Stimulated activated CD4-positive, alpha-beta T cell treated with anti-CD3 and anti-CD28 coated beads, TNF-alpha, amount 100 ng/mL, for 1 hour (primary cell): ENCODE measurements at places on chromosomes 1 and 21.
A peak's percentile ranks its signal among the peaks of the same experiment; 100 is the strongest.

- no peak for DNase-seq
Measured at GRCh38 chr1:14037101-14037847, 337.3 kb downstream of the PRDM2 start.

DNA sequence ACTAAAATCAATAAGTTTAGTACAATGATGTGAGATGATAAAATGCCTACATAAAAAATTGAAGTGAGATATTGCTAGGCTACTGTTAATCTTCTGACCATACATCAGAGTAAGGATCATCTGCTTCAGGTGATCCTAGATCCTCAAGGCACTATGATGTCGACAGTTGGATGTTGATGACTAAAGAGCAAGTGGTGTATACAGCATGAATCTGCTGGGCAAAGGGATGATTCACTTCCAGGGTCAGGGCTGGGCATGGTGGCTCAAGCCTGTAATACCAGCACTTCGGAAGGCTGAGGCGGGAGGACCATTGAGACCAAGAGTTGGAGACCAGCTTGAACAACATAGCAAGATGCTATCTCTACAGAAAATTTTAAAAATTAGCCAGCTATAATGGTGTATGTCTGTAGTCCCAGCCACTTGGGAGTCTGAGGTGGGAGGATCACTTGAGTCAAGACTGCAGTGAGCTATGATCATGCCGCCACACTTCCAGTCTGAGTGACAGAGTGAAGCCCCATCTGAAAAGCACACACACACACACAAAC lies 24.6 kb downstream of the NUF2 start:
- no peak for DNase-seq

DNA sequence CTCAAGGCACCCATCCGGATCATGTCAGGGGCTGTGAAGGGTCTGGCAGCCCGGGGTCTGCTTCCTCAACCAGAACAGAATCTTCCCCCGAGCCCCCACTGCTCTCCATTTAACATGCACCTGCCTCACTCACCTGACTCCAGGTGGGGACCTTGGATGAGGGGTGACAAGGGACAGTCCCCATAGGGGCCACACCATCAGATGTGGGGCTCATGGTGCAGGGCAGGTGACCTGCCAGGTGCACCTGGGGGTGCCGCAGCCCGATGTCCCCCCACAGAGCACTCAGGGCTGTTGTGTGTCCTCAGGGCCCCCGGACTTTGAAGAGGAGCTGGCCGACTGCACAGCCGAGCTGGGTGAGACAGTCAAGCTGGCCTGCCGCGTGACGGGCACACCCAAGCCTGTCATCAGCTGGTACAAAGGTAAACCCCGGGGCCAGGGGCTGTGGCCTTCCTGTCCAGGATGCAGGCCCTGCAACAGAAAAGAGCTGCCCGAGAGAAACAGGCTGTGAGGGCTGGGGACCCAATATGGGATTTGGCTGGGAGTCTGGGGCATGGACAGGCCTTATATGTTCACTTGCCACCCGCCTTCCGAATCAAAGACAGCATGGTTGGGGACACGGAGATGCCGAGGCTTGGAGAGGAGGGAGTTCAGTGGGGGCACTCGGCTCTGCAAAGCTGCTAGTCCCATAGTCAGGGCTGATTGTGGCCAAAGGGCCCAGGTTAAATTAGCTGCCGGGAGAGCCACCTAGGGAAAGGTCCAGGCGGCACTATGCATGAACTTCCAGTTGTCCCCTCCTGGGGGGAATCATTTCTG lies 64.6 kb downstream of the TRIM11 start:
- no peak for DNase-seq

DNA sequence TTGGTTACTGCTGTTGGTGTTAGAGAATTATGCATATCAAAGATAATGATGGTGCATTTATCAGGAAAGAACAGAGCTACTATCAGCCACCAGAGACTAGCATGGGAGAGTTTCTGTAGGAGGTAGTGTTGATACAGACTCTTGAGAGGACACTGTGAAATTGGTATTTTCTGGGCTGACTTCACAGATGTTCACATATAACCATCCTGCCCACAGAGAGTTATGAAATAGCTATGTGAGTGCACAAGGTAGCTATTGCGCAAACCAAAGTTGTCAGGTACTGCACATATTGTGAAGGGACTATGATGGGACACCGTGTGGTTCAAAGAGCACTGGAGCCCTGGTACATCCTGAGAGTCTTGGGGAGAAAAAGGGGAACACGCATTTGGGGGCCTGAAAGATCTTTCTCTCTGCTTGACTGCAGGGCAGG lies 1.4 kb upstream of the TLCD4 start:
- DNase-seq, result no peak

DNA sequence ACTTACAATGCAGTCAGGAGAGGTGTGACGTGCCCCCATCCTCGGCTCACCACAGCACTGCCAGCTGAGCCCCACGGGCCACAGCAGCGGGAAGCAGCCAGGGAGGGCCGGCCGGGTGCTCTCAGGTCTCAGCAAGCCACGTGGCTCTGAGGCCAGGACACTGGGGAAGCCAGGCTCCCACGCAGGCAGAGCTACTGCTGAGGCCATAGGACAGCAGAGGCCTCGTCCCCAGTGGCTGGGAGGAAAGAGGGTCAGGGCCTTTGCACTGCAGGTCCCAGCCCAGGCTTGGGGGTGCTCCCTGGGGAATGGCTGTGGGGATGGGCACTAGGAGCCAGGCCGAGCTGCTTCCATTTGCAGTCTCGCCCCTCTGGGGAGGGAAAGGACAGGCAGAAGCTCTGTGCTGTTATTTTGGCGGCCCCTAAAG lies 5.8 kb downstream of the LRRC47 start:
- no peak for DNase-seq

DNA sequence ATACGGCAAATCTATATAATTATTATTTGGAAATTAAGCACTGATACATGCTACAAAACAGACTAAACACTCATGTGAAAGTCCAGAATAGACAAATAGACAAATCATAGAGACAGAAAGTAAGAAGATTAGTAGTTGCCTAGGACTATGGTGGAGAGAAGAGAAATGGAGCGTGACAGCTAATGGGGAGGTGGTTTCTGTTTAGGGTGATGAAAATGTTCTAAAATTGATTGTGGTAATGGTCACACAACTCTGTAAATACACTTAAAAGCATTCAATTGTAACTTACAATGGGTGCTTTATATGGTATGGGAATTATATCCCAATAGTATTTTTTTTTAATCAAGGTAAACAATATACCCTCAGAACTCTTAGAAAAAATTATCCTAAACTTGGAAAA lies 20.4 kb upstream of the ITLN2 start:
- DNase-seq, result no peak

DNA sequence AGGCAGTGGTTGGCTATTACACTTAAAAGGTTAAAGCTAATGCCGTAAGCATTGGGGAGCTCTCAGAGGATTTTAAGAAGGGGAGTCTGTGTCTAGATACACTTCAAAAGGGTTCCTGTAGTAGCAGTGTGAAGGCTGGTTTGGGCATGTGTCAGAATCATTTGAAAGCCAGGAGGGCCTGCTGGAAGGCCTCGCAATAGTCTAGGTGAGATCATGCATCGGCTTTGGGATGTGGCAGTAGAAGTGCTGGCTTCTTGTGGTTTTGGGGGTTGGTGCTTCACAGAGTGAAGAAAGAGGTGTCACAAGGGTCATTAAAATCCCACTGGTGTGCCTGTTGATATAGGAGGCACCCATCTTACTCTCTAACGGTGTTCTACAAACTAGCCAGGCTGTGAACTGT lies 85.7 kb downstream of the ST6GALNAC3 start:
- no peak for DNase-seq

GRCh38 chr1:54459140-54459539 lies 52.9 kb upstream of the SSBP3 start:
- no peak for DNase-seq

DNA sequence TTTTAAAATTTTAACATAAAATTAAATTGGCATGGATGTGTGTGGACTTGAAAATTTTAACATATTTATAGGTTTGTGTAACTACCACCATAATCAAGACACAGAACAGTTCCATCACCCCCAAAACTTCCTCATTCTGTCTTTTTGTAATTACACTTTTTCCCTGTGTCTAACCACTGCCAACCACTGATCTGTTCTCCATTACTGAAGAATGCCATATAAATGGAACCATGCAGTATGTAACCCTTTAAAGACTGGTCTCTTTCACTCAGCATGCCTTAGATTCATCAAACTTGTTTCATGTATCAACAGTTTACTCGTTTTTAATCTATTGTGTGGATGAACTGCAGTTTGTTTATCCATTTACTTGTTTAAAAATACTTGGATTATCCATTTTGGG lies 13.0 kb upstream of the AHCYL1 start:
- DNase-seq, result no peak

DNA sequence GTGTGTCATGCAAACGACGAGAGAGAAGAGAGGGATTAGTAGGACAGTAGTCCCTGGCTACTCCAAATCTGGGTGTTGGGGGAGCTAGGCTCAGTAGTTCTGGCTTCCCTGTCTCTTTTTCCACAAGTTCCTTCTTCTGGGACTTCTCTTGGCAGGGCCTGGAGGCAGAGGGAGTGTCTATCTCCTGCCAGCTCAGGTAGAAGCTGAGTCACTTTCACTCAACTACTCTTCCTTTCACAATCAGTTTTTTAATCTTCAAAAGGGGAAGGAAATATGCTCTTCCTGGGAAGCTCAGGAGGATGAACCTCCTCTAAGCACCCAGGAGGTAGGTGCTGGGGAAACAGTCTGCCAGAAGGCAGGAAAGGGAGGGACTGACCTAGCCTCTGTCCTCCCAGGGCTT lies 35.2 kb upstream of the MAGOH start:
- no peak for DNase-seq

GRCh38 chr21:31340942-31341487 lies 3.0 kb downstream of the TIAM1 start:
- no peak for DNase-seq

GRCh38 chr1:63943393-63943792 lies 169.6 kb downstream of the ROR1 start:
- no peak for DNase-seq

DNA sequence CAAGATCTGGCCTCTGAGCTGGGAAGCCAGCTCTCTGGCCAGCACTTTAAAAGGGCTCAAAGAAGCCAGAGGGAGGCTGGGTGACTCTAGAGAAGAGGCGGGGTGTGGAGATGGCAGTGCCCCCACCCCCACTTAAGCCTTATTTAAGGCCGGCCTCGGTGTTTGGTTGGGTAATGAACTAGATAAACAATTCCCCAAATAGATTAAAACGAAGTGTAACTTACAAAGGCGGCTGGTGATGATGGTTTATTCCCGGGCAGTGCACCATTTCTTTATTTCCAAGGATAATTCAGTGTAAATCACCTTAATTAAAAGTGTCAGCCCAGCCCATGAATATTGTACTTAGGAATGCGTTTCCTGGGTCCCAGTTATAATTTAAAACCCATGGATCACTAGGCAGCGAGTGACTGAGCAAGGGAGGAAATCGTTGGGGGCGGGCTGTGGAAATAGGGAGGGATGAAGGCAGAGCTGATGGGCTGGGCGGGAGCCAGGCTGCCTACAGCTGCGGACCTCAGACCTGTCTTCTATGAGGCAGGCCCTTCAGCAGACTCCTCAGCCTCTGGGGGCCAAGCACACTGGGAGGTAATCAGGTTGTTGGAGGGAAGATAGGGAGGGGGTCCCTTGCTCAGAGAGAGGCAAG lies 54.9 kb downstream of the TMEM53 start:
- DNase-seq, result no peak

- no peak for DNase-seq
Measured at GRCh38 chr1:56188221-56188620, 391.1 kb downstream of the PLPP3 start.

- DNase-seq, result peak; percentile 12
Measured at GRCh38 chr1:183622884-183623785, 12.4 kb downstream of the ARPC5 start.

DNA sequence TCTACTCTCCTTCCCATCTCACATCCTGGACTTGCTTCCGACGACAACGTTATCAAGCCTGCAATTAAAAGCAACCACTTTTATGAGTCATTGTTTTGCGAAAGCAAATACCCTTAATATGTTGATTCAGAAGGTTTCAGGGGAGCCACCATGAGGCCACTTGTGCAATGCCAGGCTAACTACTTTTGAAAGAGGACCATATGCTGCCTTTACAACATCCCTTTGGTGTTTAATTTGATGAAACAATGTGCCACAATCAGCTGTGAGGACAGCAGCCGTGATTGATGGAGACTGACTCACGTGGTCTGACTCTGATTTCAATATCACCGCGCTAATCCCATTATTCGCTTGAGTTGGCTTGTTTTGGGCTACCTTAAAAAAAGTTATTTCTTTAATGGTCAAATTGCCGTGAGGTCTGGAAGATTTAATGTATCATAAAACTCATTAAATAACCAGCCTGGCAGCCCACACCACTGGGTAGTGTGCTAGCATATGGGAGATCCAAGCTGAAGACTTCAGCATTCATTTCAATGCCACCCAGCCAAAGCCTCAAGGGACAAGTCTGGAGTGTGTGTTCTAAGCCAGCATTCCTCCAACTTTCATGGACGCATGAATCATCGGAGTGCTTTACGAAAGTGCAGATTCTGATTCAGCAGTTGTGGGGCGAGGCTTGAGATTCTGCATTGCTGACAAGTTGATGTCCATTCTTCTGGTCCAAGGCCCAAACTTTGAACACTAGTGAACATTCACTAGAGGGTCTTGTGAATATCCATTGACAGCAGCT lies 73.3 kb upstream of the PAXBP1 start:
- DNase-seq, result no peak

GRCh38 chr1:61569303-61569621 lies 155.7 kb downstream of the TM2D1 start:
- no peak for DNase-seq

GRCh38 chr1:46413596-46413985 lies 19.5 kb downstream of the FAAH start:
- DNase-seq, result no peak

DNA sequence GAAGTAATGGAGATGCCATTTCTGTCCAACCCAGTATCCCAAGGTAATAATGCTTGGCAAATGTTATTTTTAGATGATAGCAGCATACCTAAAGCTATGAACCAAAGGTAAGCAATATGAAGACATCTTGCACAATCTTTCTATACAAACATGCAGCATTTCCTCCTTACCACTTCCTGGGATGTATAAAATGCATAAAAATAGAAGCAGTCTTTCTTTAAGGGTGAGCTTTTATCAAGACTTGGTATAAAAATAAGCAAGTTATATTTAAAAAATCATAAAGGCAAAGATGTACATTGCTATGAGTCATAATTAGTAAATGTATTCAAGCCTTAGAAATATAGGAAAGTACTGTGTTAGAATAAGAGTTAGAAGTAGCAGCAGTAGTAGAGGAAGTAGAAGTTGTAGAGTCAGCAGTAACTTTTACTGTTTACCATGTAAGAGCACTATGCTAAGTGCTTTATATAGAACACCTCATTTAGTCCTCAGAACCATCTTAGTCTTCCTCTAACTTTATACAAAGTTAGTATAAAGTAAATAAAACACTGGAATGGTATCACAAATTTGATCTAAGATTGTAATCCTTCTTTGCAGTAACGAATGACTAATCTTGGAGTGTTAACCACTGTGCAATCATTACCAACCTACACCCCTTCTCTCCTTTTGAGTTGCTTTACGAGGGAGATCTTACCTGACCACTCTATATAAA lies 371.3 kb downstream of the VAV3 start:
- DNase-seq, result no peak
